ENCODE measurements at places on chromosomes 5 and 9. TPM values are rescaled to one million over a fixed set of nuclear protein-coding genes. Genes with fewer than 3 reads are reported as not detected.

The TMC1 gene
- total RNA-seq: 0.28 TPM

The HNRNPK gene
- 393 TPM for total RNA-seq

The SPINK6 gene
- total RNA-seq: not detected

The FOXD4L3 gene
- total RNA-seq: not detected

The SLC25A2 gene
- 0.30 TPM for total RNA-seq

The ERGIC1 gene
- 257 TPM for total RNA-seq

The OTP gene
- total RNA-seq: not detected

Measured in smooth muscle cell of the umbilical artery (primary cell).